ENCODE measurements at places on chromosomes 1 and 21.

- DNase-seq, result no peak
Measured at GRCh38 chr1:24939675-24940193, 9.7 kb upstream of the RUNX3 start.

- no peak for DNase-seq
Measured at GRCh38 chr1:64494659-64495058, 24.7 kb downstream of the CACHD1 start.

DNA sequence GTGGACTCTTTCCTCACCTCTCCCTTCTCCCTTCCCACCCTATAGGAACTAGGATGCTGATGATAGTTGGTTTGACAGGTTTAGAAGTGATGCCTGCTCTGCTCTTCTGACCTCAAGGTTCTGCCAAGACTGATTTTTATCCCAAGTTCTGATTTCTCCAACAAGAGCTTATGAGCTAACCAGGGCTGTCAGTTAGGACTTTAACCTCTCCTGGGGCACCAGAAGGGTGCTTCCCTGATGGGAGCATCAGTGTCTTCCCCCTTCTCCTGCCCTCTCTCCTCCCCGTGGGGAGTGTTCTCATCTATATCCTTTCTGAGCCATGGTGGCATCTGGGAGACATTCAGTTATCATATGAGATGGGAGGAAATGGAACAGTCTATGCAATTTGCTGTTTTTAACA is 44.0 kb downstream of the ATP2B4 start:
- no peak for DNase-seq

DNA sequence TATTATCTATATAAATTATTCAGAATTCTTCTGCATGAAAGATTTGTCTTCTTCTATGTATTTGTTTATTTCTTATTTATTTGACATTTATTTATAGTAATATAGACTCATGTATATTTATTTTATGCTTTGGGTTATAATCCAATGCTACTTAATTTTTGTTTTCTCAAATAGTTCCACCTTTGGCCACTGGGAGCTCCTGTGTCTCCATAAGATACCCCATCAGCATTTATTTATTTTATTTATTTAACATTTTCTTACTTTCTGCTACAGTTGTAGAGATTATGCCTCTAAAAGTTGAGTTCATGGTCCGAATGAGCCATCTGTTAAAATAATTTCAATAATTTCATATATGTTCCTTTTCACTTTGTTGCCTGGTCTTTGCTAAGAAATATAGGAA is 289.4 kb downstream of the ADGRL2 start:
- no peak for DNase-seq

DNA sequence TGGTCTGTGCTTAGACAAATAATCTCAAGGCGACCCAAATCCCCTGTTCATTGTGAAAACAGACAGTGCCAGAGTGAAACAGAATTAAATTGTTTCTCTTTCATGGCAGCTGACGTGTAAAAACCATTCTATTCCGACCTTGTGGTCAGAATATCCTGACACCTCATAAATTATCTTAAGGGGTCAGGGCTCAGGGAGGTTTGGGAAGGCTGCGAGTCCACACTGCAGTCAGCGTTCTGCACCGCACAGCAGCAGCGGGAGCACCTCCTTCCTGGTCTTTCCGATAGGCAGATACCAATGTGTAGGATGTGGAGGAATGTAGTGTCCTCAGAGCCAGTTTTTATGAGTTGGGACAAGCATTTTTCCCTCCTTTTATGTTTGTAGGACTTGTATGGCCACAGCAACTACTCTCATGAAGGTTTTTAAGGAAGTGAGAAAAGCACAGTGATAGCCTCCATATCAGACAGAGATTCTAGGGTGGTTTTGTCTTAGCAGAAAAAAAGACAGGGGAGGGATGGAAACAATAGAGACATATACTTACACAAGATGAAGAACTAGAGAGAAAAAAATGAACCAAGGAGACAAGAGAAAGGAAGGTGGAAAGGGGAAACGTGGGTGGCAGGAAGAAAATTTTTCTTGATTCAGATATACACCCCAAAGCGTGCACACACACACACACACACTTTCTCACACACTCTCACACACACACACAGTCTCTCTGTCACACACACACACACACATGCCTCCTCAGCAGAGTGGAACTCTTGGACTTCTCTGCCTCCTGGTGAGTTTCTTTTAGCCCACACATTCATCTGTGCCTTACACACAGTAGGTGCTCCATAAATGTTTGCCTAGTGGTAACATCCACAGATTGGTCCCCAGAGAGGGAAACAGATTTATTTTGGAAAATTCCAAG is 68.6 kb downstream of the NTMT2 start:
- no peak for DNase-seq

DNA sequence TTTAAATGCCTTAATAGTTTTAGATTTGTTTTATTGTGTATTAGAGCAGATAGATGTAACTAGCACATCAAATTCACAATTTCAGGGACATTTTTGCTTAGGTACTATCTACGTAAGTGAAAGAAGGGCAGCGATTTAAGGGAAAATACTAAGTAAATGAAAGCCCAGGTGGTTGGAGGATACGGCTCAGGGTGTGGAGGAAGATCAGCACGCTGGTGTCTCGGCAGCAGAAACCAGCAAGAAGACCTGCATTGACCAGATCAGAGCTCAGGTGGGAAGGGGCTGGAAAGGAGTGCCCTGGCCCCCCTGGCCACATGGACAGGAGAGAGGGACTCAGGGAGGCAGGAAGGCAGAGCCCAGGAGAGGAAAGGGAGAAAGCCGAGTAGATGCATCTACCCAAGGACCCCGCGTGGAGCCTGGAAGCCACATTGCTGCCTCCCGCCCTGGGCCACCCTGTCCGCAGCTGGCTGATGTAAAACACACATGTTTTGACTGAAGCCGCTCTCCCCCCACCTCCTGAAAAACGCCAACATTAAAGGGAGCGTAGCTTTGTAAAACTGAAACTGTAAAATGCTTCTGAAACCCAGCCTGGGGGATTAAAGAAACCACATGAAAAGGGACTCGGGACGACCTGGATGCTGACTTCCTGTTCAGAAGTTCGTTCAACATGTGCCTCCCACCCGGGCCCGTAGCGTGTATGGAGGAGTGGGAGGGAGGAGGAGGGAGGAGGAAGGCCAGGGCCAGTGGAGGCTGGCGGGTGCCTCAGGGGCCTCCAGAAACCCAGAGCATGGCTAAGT is 72.6 kb upstream of the TARDBP start:
- DNase-seq, result peak; percentile 31

Measured in stimulated activated CD4-positive, alpha-beta T cell treated with anti-CD3 and anti-CD28 coated beads, TNF-alpha, amount 100 ng/mL, for 24 hours (primary cell).